ENCODE measurements at places on chromosomes 1 and 21.

DNA sequence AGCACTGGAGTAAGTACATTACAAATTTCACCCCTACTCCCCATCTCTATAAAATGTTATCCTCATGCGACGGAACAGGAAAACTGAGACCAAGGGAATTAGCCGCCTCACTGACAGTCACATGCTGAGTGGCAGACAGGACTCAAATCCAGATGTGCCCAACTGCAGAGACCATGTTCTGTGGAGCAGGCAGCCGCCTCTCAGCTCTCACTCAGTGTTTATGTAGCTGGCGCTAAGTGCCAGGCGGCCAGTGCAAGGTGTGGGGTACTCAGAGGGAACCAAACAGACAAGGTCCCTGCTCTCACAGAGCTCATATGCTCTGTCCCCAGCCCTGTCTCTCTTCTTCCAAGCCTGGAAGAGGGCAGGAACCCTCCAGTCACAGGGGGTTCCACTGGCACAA is 5.1 kb downstream of the CAPZB start:
- DNase-seq = no peak

DNA sequence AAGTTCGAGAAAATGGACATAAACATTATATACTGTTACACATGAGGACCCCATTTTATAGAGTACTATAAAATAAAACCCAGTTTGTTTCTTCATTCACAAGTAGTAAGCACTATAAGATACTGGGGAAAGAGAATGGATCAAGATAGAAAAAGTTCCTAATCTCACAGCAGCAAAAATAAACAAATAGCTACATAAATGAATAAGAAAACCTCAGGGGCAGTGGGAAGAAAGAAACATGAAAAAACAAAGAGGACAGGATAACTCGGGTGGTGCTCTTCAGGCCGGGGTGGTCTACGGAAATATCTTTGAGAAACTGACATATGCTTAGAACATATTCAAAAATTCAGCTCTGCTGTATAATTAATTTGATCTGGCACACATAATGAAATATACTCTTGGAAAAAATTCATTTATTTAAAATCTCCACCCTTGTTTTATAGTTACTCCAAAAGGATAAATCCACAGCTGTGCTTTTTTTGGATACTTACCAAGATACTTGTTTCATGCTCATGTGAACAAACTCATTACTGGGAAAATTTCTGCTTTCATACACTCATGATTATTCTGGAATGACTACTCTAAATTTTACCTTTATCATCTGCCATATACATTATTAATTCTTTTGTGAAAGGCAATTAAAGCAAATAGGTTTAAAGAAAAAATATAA is 20.0 kb downstream of the CEP170 start:
- no peak for DNase-seq

DNA sequence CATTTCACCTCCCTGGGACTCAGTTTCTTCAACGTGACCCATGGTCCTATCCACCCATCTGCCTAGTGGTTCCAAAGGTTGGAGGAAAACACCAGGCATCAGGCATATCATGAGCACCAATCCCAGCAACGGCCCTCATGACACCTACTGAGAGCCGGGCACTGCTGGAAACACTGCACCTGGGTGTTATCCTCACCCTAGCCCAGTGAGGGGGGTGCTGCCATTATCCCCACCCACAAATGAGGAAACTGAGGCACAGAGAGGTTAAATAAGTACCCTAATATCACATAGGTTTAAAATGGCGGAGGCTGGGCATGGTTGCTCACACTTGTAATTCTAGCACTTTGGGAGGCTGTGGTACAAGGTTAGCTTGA is 206.9 kb downstream of the MATN1 start:
- no peak for DNase-seq

- no peak for DNase-seq
These were observed 40.8 kb downstream of the GLUL start for GRCh38 chr1:182350839-182351238.

GRCh38 chr1:202649553-202650392 is 60.5 kb downstream of the SYT2 start:
- no peak for DNase-seq

- no peak for DNase-seq
These were observed 214.1 kb downstream of the NUF2 start for GRCh38 chr1:163535807-163536206.

- no peak for DNase-seq
These were observed 11.9 kb downstream of the AHCYL1 start for GRCh38 chr1:109996476-109996875.

DNA sequence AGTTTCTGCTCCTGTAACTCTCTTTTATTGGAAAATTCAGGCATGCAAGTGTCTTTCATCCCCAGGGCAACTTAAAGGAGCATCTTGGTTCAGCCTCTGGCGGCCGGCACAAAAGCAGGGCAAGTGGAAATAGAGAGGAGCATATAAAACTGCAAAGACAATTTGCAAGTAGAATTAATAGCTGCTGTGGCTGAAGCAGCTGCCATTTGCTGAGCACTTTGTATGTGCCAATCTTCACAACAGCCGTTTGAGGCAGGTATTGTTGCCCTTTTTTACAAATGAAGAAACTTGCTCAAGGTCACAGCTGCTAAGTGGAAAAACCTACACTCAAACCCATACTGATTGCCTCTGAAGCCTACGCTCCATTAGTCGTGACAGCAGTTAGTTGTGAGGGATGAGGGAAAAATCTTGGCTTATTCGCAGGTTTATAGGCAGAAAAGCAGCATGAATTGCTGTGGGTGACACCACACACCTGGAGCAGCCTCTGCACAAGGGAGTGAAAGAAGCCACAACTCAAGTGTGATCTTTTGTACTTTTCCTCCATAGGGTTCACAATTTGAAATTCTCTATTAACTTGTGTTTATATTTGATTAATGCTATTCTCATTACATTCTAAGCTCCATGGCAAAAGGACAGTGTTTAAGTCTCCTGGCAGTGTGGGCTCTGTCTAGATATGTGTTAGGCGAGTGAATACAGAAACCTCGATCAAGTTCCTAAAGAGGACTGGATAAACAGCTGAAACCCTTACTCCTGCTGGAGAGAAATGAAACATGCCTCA is 99.0 kb upstream of the BEND5 start:
- no peak for DNase-seq

DNA sequence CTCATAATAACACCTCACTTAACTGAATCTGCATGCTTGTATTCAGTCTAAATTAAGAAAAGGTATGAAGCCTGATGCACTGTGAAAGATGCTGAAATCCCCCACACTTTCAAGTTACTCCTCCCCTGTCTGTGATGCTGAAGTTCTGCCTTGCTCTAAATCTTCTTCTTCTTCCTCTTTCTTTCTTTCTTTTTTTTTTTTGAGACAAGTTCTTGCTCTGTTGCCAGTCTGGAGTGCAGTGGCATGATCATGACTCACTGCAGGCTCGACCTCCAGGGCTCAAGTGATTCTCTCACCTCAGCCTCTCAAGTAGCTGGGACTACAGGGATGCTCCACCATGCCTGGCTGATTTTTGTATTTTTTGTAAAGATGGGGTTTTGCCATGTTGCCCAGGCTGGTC is 231.0 kb upstream of the B3GALT2 start:
- no peak for DNase-seq

DNA sequence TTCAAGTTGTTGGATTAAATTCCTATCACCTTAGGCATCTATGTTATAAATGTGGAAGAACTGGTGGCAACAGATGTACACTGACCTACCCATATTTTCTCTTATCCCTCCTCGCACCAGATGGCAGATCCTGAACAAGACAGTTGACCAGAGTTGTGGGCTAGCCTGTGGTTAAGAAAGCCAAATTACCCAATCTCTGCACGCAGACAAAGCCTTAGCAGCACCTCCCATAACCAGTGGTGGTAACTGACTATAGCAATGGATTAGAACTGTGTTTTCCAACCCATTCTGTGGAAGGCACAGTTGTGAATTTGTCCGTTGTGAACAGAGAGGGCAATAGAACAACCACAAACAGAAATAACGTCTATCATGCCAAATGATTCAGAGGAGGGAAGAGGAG is 20.6 kb downstream of the ABCB10 start:
- DNase-seq = no peak

- DNase-seq = no peak
These were observed 113.1 kb downstream of the OLFML2B start for GRCh38 chr1:161910604-161911003.

Measured in stimulated activated CD8-positive, alpha-beta memory T cell treated with anti-CD3 and anti-CD28 coated beads, Interleukin-15, amount 100 ng/mL, for 1 hour (primary cell).